ENCODE measurements at places on chromosomes 7 and 10. TPM values are rescaled to one million over a fixed set of nuclear protein-coding genes. Genes with fewer than 3 reads are reported as not detected.

DNA sequence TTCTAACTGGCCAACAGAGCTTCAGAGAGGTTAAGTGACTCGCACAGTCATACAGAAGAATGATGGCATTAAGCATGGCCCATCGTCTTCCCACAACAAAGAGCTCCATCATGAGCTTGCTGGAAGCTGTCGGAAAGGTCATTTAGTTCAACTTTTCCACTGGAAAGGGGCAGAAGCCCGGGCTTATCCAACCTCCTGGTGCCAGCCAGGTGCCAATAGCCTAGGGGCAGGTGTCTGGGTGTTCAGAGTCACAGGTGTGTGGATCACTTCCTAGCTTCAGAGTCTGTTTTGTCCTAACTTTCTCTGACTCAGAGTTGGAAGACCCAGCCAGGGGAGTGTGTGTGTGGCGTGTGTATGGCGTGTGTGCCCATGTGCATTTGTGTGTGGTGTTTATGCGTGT lies 1.3 kb upstream of the TRPV6 start:
- no peak for DNase-seq

DNA sequence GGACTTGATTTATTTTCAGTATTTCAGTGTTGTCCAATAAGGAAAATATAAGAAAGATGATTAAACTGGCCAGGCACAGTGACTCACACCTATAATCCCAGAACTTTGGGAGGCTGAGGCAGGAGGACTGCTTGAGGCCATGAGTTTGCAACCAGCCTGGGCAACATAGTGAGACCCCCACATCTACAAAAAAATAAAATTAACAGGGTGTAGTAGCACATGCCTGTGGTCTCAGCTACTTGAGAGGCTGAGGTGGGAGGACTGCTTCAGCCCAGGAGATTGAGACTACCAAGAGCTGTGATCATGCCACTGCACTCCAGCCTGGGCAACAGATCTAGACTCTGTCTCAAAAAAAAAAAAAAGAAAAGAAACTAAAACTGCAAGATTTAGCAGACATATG lies 138.0 kb downstream of the PARD3 start:
- no peak for DNase-seq

DNA sequence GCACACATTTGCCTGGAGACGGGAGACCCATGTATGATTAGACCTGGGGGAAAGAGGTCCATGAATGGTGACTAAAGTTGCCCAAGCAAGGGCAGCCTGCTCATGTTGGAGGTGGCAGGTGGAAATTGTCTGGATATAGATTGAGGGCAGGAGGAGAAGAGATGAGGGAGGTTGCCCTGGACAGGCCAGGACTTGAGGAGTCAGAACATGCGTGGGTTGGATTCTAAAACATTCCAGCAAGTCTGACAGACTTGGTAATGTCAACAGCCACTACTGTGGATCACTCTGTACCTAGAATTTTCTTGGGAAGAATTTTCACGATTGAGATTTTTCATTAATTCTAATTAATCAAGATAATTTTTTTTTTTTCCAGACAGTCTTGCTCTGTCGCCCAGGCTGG lies 19.1 kb upstream of the SVOPL start:
- no peak for DNase-seq

DNA sequence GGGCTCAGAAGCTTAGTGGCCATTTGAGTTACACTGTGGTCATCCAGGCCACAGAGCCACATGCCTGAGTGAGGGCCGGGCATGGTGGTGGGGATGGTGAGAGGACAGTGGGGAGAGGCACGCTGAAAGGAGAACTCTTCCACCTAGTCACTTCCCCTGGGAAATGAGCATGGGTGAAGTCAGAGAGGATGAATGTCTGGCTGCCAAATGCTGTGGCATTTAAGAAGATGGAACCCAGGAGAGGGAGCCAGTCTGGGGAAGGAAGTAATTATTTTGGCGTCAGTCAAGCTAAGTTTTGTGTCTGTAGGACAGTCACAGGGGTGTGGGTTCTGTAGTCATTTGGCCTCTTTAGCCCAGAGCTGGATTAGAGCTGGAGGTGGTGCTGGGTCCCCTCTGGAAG lies 86.0 kb upstream of the PODXL start:
- no peak for DNase-seq

DNA sequence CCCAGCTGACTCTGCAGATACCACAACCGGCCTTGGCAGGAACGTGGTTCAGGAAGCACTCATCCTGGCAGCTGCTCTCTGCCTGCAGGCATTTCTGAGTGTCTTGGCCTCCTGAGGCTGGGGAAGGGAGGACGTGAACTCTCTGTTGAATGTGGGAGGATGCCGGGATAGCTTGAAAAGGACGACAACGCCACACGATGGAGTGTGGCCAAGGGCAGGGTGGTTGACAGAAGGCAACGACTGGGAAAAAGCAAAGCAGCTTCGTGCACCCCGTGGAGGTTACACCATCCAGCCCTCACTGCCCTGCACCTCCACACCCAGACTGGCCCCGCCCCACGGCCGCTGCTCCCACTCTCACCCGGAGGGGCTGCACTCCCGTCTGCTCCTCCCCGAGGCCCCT lies 466.1 kb upstream of the FOXK1 start:
- no peak for DNase-seq

- DNase-seq = no peak
These were observed 315.2 kb upstream of the MTPN start for GRCh38 chr7:136292365-136292764.

DNA sequence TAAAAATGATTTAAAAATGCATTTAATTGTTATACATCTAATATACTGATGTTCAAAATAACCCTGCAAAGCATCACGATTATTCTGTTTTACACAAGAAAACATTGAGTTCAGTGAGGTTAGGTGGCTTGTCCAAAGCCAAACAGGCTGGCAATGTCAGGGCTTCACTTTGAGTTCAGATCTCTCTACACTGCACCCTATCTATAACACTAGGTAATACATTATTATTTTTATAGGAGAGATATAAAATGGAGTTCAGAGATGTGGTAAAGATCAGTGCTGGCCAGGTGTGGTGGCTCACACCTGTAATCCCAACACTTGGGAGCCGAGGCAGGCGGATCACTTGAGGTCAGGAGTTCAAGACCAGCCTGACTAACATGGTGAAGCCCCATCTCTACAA lies 165.9 kb upstream of the MYO3A start:
- no peak for DNase-seq

DNA sequence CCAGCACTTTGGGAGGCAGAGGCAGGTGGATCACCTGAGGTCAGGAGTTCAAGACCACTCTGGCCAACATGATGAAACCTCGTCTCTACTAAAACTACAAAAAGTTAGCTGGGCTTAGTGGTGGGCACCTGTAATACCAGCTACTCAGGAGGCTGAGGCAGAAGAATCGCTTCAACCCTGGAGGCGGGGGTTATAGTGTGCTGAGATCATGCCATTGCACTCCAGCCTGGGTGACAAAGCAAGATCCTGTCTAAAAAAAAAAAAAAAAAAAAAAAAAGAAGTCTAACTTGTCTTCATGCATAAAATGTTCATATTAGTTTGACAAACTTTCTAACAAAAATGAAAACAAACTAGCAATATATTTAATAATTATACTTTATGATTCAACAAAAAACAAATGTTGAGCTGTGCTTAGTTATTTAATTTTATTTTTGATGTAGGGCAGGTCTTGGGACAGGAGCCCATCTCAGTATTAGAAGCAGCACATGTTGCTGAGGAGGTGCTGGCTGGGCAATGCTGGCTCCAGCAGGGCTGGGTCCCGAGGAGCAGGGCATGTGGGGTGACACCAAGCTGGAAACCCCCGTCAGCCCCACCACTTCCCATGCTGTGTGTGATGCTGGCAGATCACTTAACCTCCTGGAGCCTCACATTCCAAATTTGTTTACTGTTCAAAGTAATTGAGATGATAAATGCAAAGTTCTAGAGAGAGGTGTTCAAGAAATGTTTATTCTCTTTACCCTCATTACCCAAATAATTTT lies 335.3 kb upstream of the KLF6 start:
- DNase-seq = no peak

DNA sequence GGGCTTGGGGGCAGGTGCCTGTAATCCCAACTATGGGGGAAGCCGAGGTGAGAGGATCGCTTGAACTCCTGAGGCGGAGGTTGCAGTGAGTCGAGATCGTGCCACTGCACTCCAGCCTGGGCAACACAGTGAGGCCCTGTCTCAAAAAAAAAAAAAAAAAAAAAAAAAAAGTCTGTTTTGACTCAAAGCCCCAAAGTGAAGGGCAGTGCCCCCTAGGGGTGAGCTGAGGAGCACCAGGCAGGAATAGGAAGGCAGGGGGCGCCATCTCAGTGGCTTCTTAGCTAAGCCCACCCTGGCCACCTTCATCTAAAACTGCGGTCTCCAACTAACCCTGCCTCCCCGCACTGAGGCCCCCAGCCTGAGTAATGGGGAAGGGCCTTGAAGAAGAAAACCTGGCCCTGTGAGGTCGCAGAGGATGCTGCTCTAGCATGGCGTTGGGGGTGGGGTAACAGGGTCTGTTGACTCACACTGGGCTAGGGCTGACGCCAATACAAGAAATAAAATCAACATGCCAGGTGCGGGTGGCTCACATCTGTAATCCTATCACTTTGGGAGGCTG lies 9.8 kb downstream of the PODXL start:
- no peak for DNase-seq

DNA sequence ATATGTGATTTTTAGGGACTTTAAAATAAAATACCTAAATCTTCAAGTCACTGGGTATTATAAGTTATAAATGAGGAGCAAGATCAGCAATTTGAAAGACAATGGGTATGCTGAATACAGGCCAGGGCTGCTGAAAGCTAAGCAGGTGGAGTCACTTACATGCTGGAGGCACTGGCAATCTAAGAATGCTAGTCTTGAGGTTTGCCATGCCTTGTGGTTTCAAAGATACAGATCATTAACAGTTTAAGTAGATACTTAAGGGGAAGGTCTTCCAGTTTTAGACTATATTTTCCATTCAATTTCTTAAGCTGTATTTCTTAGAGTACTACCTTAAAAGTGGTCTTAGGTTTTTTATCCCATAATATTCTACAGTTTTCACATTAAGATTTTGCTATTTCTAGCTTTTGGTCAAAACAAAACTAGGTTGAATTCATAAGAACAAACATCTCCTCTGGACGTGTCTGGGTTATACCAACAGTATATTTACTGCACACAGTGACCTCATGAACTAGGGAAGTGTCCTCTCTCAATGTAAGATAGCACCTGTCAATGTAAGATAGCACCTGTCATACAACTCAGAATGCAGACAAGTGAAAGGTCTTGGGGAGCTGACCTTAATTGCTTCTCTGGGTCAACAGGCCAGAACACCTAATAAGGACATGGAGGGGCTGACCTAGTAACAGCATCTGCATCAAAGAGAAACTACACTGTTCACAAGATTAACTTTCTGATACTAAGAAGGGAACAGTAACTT lies 2.0 kb downstream of the SRI start:
- no peak for DNase-seq

- peak; percentile 74 for DNase-seq
These were observed 175.7 kb upstream of the AUTS2 start for GRCh38 chr7:69422574-69422985.

DNA sequence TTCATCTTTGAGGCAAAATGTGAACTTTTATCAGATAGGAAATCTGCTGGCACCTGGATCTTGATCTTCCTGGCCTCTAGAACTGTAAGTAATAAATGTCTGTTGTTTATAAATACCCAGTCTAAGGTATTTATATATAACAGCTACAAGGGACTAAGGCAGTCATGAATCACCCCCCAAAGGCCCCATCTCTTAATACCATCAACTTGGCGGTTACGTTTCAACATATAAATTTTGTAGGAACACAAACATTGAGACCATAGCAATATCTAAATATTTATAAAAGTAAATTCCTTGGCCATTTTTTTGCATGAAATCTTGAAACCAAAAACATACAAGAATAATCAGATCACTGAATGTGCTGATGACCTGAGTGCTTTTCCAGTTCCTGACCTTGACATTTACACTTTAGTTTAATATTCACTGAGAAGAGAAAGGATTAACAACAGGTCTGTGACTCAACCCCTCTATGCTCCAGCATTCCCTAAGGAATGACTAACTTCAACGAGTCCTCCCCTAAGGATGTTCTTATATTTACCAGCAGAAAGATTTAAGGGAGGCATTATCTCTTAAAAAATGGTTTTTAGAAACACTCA lies 1438.5 kb upstream of the CELF2 start:
- DNase-seq = no peak

DNA sequence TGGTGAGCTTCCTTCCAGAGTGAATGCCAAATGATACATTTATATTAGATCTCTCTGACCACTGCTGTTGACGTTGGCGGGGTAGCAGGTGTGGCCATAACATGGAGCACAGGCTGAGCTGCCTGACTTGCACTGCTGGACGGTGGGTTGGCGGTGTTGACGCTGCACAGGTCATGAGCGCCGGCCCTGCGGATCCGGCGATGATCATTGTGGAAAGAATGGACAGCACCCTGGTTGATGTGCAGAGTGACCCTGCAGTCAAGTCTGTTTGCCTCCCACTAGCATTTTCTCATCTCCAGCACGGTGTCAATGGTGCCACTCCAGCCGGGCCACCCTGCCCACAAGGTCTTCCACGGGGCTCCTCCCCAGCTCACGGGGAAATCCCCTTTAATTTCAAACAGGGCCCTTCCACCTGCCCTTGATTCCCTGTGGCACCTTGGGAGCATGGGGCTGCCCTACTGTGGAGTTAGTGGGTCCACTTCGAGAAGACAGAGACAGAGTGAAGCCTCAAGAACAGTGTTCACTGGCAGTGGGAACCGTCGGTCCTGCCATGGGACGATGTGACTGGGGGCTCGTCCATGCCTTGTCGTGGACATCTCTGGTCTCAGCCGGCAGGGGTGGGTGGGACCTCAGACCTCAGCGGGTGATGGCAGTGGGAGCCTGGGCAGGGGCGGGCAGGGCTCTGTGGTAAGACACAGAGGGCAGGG lies 613.5 kb downstream of the PTPRN2 start:
- no peak for DNase-seq

DNA sequence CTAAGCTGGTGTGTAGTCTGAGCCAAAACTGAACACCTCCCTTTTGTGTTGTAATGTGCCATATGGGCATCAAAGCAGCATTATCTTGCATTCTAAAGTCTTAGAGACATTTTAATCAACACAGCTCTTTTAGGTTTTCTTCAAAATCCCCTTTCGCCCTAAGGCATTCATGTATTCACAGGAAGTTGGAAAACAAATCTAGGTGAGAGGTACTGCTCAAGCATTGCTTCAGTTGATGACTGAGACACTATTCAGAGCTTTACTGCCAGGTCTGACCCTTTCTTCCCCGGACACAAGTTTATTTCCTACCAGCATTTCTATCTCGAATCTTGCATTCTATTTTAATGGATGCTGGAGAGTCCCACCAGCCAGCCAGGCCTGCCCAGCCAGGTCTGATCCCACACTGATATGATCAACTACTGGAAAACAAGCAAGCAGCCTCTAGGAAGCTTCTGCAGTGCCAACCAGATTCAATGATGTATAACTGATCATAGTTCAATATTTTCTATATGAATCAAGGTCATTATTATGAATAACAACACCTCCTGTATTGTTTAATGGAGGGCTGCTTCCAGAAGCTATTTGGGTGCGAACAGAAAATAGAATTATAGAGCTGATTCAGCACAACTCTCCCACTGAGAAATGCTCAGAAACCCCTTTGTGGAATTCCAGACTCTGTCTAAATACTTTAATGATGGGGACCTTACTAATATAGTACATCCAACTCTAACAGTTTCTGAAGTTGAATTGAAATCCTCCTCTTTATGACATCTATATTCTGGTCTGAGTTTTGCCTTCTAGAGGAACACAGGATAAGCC lies 4.0 kb upstream of the BRAF start:
- DNase-seq = no peak

- no peak for DNase-seq
These were observed 372.5 kb downstream of the BMPER start for GRCh38 chr7:34277803-34278199.

The LLCFC1 gene
- polyA plus RNA-seq = 0.26 TPM

The GPRIN2 gene
- polyA plus RNA-seq = not detected

The SLC16A9 gene
- polyA plus RNA-seq = 2.2 TPM

The MOGAT3 gene
- not detected for polyA plus RNA-seq

The TMEM139 gene
- 0.98 TPM for polyA plus RNA-seq
